ENCODE measurements at places on chromosomes 3 and 15.

- no peak for DNase-seq
Observed at GRCh38 chr3:8486936-8487335, 14.7 kb upstream of the LMCD1 start.

GRCh38 chr3:109803274-109803673 is 465.9 kb upstream of the DPPA4 start:
- no peak for DNase-seq

- no peak for DNase-seq
Observed at GRCh38 chr3:71495708-71496472, 87.6 kb downstream of the FOXP1 start.

- DNase-seq: no peak
Observed at GRCh38 chr3:136657526-136657925, 94.7 kb downstream of the STAG1 start.

DNA sequence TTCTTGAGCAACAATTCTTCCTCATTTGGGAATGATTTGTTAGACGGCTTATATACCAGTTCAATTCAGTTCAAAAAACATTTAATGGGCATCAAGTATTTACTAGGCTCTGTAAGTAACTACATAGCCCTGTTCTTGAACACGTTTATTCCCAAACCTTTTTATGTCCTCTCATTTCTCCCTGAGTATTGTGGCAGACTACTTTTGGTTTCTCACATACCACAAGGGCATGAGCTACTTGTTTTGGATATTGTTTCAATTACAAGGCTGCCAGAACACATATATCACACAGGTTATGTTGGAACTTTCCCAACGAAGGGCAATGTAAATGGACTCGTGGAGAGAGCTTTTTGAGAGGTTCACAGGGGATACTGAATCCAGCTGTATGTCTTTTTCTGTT is 363.8 kb upstream of the NAALADL2 start:
- no peak for DNase-seq

DNA sequence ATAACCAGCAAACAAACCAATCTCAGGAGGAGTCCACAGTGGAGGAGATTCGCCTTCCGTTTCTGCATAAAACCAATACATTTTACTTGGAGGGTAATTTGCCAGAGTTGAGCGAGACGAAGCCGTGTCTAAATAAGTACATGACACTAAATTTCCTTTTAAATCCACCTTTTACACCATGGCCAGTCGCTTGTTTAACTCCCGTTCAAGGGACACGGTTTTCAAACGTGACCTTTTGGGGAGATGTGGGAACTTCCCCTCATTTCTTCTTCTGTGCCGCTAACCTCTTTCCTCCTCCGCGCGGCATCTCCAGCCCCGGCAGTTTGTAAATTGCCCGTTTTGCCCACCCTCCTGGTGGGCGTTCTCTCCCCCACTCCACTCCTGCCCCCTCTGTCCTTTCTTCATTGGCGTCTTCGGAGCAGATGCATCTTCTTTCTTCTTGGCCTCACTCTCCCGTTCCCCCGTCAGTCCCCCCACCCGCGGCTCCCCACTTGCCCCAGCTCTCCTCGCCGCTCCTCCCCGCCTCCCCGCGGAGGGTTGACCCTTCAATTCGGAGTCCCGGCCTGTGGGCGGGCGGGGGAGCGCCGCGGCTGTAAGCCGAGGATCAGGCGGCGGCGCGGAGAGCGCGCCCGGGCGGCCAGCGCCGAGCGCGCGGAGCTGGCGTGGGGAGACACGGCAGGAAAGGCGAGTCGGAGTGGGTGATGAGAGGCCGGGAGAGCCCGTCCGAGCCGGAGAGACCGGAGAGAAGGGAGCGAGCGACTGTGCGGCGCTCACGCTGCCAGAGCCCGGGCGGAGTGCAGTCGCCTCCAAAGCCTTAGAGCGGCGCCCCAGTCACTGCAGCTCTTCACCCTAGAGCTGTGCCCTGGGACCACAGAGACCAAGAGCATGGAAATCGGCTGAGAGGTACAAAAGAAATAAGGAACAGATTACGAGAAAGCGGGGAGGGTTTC is at the start of gene NLGN1:
TSS of gene NLGN1 (plus strand) at position 584 of the 950 bp plus-strand sequence.
- DNase-seq: peak; percentile 85

- peak; percentile 41 for DNase-seq
Observed at GRCh38 chr3:124860599-124860998, 26.6 kb downstream of the ITGB5 start.

DNA sequence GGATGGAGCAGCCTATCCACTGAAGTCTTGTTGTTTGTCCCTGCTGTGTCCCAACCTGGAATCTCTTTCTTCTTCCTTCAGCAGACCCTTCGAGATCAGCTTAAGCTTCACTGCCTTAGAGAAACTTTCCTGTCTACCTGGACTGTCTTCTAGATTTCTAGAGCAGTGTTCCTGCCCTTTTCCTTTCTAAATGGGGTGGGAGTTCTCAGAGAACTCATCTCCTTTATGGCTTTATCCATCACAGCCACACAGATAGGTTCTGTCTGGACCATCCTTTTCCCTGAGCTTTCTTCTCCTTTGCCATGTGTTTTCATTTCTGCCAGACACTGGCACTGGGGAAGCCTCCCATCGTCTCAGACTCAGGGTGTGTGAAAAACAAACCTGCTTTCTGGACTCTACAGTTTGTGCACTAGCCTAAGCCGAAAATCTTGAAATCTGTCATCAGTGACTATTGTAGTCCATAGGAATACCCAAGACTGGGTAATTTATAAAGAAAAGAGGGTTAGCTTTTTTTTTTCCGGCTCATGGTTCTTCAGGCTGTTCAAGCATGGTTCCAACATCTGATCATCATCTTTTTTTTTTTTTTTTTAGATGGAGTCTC is 177.5 kb downstream of the PGPEP1L start:
- DNase-seq: no peak

DNA sequence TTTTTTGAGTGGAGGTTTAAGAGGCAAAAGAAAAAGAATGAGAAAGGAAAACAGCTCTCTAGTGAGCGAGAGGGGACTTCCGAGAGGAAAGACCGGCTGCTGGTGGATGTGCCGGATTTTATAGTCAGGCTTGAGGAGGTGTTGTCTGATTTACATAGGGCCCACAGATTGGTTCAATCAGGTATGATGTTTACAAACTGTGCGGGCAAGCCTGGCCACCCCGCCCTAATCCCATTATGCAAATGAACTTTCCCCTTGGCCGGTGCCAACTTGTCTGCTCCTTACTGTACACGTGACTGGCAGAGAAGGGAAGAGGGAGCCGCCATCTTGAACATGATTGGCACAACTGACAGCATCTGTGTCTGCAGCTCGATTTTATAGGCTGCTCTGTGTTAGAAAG is 44.7 kb downstream of the FAM43A start:
- DNase-seq: no peak

GRCh38 chr3:42581400-42581708 is 413 bp downstream of the SEC22C start:
- DNase-seq: no peak

GRCh38 chr3:52844290-52844975 is 9.6 kb upstream of the MUSTN1 start:
- no peak for DNase-seq

DNA sequence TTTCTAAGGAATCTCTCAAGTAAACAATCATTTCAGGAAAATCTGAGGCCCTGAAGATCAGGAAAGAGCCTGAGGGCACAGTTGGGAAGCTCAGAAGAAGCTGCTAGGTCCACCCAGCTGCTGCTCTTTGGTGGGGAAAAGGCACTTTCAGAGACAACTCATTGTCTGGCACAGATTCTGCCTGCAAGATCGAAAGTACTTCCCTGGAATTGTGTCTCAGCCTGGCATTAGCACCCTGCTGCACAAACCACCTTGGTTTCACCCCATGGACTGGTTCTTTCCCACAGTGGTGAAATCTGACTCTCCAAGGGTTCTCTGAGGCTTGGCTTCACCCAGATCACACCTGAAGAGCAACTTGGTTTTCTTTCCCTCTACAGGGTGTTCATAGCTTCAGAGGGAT is 18.7 kb downstream of the THRB start:
- no peak for DNase-seq

- no peak for DNase-seq
Observed at GRCh38 chr15:84736375-84736774, 12.0 kb upstream of the ZNF592 start.

GRCh38 chr3:169748670-169749069 is 16.2 kb downstream of the TERC start:
- no peak for DNase-seq

- no peak for DNase-seq
Observed at GRCh38 chr3:132253262-132253878, 63.8 kb upstream of the ACP3 start.

DNA sequence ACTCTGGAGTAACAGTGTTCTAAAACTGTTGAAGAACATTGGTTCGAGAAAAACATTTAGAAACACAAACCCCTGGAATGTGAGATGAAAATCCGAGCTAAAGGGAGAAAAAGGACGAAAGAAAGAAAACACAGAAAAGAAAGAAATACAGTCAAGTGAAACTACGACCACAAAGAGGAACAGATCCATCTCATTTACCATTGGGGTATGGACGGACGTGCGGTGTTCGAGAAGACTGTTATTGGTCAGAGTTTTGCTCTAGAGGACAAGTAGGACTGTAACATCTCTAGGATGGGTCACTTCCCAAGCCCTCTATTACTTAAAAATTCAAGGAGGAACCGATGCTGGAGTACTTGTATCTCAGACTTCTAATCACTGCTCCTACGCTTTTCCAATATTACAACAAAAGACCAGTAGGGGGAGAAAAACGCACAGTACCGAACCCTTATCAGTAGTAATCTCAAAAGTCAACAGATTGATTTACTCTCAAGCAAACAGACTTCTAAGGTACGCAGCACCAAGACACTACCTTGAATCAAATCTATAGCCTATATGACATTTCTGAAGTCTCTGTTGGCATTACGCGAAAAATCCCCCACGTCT is 1.1 kb upstream of the PIK3CA start:
- DNase-seq: no peak

GRCh38 chr15:90931828-90932659 is at the start of gene HDDC3:
Gene HDDC3 (minus strand): TSS chr15:90932549. CDS start chr15:90932540, 9 bp downstream.
- DNase-seq: peak; percentile 96

DNA sequence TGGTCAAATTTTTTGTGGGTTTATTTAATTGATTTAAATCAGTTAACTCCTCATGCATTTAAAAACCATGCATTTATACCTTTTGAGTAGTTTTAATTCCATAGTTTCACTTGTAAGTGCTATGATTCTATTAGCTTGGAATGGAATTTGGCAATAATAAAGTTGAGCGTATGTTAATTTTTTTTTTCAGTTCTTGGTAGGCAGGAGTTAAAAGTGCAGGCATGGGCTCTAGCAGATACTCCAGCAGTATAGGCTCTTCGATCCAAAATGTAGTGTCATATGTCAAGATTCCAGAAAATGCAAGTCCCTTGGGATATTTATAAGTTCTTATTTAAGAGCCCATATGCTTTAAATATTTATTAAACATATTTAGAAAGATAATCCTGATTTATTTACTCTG is 70.3 kb downstream of the LYSMD4 start:
- DNase-seq: no peak

GRCh38 chr3:119395923-119396358 is 67.5 kb downstream of the TMEM39A start:
- DNase-seq: no peak

DNA sequence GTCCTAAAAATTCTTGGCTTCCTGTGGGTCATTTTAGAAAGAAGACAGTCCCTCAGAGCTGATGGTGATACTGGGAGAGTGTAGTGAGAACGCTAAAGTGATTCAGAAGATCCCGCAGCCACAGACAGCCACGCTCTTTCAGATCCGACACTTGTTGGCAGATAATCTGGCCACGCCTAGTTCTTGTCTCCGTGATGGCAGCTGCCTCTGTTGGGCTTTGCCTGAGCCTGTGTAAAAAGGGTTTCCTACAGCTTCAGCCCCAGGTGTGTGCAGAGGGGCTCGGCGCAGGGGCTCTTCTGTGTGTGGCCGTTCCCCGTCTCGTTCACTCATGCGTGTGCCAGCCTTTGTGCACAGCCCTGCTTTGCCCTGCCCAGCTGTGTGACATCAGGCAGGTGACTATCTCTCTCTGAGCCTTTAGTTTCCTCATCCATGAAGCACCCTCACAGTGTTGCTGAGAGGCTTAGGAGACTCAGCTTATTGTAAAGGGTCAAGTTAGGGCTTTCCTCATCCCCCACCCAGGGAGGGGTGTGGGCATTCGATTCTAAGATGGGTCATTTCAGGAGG is 6.3 kb downstream of the IRAK2 start:
- no peak for DNase-seq

- DNase-seq: no peak
Observed at GRCh38 chr3:40078590-40078989, 230.9 kb upstream of the EIF1B start.

- no peak for DNase-seq
Observed at GRCh38 chr3:157520485-157521150, 17.4 kb upstream of the VEPH1 start.

DNA sequence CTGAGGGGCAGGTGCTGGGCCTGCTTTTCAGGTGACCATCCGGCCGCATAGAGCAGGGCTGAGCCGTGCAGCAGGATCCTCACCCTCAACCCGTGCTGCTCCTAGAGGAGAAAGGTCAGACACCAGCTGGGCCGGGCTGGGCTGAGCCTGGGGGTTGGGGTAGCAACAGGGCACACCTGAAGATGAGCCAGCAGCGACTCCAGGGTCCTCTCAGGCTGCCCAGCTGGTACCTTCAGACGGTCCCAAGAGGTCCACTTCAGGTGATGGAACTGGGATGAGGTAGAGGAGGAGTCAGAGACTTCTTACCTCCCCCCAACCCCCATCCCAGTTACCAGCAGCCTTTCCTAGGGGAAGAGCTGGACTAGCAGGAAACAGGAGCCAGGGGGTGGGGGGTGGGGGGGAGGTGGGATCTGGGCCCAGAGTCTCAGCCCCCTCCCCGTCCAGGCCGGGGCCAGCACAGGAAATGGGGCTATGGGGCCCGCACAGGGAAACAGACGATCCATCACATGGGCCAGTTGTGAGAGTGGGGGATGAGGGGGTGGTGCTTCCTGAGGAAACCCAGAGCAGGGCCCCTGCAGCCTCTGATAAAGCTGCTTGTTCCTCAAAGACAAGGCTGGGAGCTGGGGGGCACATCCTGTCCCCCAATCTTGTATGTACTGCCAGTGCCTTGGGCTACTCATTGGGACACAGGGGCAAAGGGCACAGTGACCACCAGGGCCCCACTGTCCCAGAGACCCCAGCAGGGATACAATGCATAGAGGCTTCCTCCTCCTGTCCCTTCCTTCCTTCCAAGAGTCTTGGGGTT is 3.0 kb downstream of the INKA1 start:
- DNase-seq: peak; percentile 40

DNA sequence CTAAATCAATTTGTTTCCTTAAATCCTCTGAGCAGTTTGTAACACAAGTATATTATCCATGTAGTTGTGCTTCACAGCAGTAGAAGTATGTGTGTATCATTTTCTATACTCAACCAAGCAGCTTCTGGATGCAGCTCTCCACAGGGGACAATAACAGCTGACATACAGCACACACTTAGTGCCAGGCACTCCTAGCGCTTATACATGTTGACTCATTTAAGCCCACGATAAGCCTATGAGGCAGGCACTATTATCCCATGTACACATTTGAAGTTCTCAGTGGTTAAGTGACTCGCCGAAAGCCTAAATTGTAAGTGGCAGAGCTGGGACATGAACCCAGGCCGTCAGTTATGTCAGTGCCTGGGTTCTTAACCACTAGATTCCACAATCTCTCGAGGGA is 20.3 kb upstream of the LPP start:
- no peak for DNase-seq

GRCh38 chr15:52308446-52309153 is 13.0 kb upstream of the MYO5C start:
- DNase-seq: no peak
